Fibroblast of the aortic adventitia (primary cell): ENCODE measurements at places on chromosomes 3 and 15. TPM values are rescaled to one million over a fixed set of nuclear protein-coding genes. Genes with fewer than 3 reads are reported as not detected.

GMNC gene
- total RNA-seq: 0.09 TPM in 1 of 2 replicates, not detected in the other

GRCh38 chr3:13547591-13548371 lies 1.1 kb upstream of the FBLN2 start:
- no peak for DNase-seq

HESX1 gene
- total RNA-seq: 0.81 and 2.4 TPM in 2 replicates

UBP1 gene
- total RNA-seq: 40.1 and 48.3 TPM in 2 replicates

ALDH1L1 gene
- total RNA-seq: 0.18 and 0.25 TPM in 2 replicates

PLS1 gene
- total RNA-seq: 0.99 and 2.0 TPM in 2 replicates
